ENCODE measurements at places on chromosomes 6 and 20.
A peak's percentile ranks its signal among the peaks of the same experiment; 100 is the strongest.

DNA sequence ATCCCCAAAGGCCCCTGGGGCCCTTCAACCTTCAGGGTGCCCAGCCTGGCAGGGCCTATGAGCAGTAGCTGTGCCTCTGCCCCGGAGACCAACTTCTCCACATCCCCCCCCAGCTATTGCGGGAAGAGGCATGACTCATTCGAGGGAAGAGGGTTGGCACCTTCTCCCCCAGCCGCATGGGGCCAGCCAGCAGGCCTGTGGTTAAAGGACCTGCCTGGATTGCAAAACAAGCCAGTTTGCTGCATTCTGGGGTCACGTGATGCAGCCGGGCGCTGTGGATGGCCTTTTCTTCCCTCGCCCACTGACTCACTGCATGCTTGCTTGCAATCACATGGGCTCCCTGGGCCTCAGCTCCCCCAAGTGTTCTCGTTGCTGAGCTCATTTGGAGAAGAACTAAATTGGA, 182.5 kb downstream of the MAFB start:
- DNase-seq, result peak; percentile 9

DNA sequence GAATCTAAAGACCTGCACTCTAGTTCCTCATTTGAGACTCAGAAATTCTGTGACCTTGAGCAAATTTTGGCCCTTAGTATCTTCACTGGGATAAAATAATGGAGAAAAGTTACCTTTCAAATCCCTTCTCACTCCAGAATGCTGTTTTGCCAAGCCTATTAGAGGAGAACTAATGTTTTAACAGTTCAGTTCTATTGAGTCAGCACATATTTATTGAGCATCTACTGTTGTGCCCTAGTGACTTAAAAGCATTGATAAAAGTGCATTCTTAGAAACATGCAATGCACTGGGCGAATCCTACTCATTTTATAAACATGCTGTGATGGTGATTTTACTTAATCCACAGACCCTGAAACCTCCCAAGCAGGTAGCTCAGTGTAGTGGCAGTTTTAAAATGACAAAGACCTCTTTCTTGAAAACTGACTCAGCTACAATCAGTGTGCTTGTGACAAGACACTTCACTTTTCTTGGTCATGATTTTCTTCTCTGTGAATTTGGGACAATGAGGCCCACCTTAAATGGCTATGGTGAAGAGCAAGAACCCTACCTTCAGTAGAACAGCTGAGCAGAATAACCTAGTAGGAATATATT, 312.0 kb downstream of the ALDH8A1 start:
- no peak for DNase-seq

GRCh38 chr6:30490026-30490876, 942 bp downstream of the HLA-E start:
- DNase-seq, result peak; percentile 73

DNA sequence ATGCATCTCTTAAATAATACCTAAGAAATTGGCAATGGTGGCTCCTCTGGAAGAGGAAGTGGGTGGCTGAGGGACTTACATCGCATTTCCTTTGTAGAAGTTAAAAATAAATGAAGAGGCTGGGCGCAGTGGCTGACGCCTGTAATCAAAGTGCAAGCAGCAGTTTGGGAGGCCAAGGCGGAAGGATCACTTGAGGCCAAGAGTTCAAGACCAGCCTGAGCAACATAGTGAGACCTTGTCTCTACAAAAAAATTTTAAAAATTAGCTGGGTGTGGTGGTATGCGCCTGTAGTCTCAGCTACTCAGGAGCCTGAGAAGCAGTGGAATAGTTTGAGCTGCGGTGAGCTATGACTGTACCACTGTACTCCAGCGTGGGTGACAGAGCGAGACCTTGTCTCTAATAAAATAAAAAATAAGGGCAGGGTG, 12.2 kb upstream of the NCOA3 start:
- DNase-seq, result no peak

DNA sequence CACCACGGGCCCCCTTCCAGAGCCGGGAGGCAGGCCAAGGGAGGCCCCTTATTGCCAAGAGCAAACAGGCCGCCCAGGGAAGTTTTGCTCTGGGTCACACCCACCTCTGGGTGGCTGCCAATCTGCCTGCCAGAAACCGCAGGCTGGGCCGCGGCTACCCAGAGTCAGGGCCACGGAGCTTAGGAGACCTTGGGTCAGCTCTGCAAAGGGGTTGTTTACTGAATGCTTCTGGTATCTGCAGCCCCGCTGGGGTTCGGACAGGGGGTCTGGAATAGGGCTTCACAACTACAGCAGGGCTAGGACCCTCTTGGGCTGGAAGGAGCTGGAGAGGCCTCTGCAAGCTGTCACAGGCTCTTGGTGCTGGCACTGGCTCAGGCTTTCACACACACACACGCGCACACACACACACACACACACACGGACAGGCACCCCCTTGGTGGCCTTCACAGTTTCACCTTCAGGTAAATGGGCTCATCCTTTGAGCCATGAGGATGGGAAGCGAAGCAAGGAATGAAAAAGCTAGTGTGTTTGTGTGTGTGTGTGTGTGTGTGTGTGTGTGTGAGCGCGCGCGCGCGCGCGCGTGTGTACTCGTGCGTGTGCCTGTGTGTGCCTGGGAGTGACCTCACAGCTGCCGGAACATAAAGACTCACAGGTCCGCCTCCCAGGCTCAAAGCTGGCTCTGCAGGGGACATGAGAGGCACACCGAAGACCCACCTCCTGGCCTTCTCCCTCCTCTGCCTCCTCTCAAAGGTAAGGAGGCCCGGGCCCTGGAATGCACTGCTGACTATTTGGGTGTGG, at the start of gene CCN5:
CCN5 (plus strand) TSS at position 669 of the 798 bp plus-strand sequence; CDS start at position 691, 22 bp downstream.
- DNase-seq, result no peak

DNA sequence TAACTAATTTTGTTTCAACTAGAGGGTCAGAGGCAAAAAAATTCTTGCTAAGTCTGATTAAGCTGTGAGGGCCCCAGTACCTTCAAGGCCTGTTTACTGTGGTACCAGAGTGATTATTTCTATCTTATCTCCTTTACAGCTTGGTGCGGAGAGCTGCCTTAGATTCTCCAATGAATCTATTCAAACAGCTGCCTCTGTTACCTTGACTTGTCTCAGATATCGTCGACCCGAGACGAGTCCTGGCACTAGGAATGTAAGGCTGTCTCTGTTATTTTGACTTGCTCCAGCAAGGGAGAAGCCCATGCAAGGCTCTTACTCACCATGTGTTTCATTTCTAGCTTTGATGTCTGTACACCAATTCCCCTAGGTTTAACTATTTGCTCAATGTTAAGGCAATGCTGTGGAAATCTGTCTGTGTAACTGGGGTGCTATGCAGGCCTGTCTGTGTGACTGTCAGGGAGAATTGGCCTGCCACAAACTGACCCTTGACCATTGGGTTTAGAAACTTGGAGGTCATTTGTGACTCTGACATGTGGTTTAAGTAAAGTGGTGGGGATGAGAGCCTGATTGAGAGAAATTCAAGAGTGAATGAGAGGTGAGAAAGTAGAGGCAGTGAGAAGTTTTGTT, 10.4 kb upstream of the FKBPL start:
- DNase-seq, result no peak

DNA sequence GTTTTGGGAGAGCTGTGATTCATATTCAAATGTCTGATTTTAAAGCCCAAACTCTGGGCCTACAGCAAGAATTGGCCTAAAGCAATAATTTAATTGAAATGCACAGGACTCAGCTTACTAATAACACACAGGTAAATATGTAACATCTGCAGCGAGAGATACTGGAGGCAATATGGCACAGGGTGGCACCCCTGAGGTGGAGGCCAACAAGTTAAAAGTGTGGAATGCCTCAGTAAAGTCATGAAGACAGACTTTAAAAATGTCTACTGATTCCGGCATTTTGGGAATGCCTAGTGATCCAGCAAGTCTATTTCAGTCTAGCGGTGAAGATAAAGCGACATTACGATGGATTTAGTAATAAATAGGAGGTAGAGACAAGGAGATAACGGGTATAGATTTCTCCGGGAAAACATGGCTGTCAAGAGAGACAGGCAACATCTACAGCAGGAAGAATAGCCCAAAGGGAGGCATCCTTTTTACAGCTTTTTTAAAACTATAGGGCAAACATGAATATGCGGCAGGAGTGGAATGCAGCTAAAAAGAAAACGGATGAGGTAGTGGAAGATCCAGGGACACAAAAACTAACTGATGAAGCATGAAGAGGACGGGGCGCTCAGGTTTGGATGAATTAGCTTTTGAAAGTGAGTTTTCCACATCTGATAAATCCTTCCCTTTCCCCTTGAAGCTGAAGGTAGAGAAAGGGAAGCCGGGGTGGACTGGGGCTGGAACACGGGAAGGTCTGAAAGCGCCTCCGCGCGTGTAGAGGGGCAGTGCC, 1.2 kb downstream of the NANP start:
- no peak for DNase-seq

- DNase-seq, result no peak
These were observed 6.5 kb upstream of the BPIFB1 start for GRCh38 chr20:33276303-33277113.

DNA sequence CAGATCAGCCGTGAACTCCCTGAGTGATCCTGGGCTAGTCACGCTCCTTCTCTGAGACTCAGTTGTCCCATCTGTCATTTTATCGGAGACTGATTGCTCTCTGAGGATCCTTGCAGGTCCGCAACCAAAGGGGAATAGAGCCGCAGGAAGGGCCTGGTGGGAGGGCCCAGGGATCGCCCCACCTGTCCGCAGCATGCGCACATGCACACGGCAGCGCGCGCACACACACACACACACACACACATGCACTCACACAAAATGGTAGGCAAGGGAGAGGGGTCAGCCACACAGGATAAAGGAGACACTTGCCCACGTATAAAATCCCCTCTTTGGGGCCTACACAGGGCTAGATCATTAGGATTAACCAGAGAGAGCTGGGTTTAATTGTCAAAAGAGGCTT, 95.6 kb upstream of the FOXP4 start:
- no peak for DNase-seq

Measured in stimulated activated CD8-positive, alpha-beta memory T cell treated with anti-CD3 and anti-CD28 coated beads, Interleukin-7, amount 100 ng/mL, for 48 hours (primary cell).